ENCODE measurements at places on chromosomes 7 and 10.

DNA sequence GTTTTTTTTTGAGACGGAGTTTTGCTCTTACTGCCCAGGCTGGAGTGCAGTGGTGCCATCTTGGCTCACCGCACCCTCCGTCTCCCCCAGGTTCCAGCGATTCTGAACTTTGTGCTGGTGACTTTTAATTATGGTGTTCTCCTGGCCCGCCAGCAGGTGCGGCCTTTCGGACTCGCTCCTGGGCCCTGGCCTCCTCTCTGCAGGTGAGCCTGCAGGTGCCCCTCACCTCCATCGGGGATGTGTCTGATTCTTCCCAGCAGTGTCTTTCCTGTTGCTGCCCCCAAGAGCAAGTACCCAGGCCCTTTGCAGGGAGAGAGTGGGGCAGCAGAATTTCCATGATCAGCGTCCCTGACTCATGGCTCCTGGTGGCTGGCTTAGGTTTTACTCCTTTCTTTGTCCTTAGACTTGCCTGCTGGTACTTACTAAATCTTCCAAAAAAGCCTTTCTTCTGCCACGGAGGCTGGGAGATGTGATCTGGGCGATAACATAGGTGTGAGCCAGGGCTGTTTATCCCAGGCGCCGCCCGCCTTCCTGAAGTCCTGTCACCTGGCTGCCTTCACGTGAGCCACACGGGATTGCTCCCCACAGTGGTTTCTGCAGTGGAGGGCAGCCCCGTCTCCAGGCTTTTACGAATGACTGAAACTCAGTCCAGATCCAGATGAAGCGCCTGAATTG, 10.7 kb downstream of the WIPI2 start:
- DNase-seq: no peak

GRCh38 chr10:124728071-124728829, 15.9 kb downstream of the FAM53B start:
- no peak for DNase-seq

DNA sequence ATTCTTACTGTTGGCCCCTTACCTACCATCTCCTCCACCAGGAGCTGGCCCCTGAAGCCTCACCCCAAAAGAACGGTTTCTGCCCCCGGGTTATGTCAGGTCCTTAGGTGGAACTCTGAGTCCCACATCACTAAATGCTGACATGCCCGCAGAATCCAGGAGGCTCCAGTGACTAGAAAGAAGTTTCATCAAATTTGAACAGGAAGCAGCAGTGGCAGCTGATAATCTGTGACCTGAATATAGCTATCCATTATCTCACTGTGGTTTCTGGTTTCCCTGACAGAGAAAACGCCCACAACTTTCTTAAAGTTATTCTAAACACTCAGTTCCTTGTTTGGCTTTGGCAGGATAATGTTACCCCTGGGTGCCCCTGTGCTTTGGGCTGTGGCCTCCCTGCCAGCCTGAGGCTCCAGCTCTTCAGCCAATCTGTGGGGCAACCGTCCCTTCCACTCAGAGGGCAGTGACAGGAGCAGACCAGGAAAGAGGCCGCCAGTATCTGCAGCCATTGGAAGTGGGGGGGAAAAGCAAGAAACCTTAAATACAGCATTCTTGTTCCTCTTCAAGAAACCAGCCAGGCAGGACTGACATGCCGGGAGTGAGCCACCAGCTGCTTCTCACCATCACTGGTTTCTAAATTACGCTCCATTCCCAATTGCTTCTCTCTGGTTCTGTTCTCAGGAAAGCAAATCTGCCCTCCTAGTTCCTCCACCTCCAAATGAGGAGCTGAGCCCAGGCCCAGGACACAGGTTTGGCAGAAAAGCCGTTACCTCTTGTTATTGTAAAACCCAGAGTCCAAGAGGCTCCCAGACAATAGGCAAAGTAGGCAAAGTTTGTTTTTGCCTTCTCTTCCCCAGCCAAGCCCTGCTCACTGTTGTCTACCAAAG, 41.2 kb upstream of the VCL start:
- DNase-seq: peak; percentile 39

- DNase-seq: no peak
Measured at GRCh38 chr7:14714161-14714728, 188.3 kb downstream of the DGKB start.

- peak; percentile 31 for DNase-seq
Measured at GRCh38 chr10:11086177-11086840, 68.6 kb downstream of the CELF2 start.

- peak; percentile 80 for DNase-seq
Measured at GRCh38 chr10:91006001-91006751, 85.3 kb upstream of the ANKRD1 start.

GRCh38 chr10:23452033-23452655, 13.3 kb downstream of the OTUD1 start:
- no peak for DNase-seq

- DNase-seq: no peak
Measured at GRCh38 chr10:15805395-15806058, 54.8 kb downstream of the MINDY3 start.

DNA sequence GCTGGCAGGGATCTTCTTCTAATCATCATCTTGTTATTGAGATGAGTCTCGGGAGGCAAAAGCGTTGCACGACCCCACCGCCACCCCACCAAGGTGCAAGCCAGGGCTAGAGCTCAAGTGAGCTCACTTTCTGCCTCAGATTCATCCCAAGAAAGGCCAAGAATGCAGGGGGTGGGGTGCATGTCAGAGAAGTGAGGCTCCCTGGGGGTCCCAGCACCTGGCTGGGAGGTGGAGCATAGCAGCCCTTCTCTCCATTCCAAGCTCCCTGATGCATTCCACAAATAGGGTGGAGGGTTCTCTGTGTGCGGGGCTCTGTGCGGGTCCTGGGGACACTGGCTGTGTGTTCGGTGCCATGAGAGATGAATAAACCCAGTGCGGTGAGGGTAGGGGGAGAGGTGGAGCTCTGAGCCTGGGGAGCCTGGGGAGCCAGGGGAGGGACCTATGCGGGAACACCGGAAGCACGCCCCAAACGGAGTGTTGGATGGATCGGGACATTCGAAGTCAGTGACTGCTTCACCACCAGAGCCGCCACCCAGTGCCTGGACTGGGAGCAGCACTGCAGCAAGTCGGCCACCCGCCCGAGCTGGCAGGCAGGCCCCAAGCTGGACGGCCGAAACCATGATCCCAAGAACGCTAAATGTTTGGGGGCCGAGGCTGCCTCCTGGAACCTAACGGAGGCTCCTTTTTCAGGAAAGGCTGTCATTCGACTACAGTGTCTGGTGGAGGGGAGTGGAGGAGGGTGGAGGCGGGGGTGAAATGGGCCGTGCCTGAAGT, 17.9 kb upstream of the HMX3 start:
- DNase-seq: no peak

GRCh38 chr7:70587739-70588138, 544.2 kb upstream of the GALNT17 start:
- no peak for DNase-seq

DNA sequence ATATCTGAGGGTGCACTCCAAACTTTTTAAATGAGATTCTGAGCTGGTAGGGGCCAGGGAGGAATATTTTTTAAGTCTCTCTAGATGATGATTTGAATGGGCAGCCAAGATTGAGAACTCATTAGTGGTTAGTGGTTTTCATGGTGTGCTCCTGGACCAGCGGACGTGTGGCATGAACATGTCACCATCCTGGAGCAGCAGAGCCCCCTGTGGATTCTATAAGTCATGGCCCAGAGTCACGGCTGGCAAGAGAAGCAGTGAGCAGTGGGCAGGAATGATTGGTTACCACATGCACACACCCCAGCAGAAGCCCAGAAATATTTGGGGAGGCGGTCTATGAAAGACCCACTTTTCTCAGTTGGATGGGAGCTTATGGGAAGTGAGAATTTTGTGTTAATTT, 21.2 kb upstream of the UCN3 start:
- DNase-seq: no peak

GRCh38 chr10:48759113-48759901, 74.6 kb downstream of the WDFY4 start:
- no peak for DNase-seq

- peak; percentile 32 for DNase-seq
Measured at GRCh38 chr7:20399521-20399920, 68.8 kb downstream of the ITGB8 start.

DNA sequence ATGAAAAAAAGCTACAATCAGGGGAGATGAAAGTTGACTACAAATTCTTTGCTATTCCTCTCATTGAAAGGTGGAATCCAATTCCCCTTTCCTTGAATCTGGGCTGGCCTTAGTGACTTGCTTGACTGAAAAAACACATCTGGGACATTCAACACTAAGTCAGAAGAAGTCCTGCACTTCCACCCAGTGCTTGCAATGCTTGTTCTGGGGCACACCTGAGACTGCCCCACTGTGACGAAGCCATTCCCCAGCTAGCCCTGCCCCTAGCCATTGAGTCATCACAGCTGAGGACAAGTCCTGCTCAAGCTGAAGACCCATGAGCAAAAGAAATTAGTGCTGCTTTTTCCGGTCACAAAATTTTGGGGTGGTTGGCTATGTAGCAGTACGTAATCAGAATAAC, 19.2 kb upstream of the GRID1 start:
- DNase-seq: no peak

DNA sequence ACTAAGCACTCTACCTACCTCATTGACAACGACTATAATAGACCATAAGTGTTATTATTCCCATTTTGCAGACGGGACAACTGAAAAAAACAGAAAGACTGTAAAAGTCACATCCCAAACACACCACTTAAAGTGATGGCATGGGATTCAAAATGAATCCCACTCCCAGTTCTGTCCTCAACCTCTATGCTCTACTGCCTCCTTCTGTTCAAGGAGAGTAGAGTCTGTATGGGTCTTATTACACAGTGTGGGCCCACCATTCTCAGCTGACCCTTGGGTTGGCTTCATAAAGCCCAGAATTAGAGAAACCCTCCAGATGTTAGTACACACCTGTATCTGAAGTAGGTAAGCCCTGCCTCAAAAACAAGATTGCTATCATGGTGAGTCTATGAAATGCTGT, 102.2 kb downstream of the GRM8 start:
- DNase-seq: no peak

GRCh38 chr10:78474743-78475142, 441.1 kb downstream of the RPS24 start:
- no peak for DNase-seq

GRCh38 chr10:132706701-132707100, 79.2 kb downstream of the NKX6-2 start:
- no peak for DNase-seq

DNA sequence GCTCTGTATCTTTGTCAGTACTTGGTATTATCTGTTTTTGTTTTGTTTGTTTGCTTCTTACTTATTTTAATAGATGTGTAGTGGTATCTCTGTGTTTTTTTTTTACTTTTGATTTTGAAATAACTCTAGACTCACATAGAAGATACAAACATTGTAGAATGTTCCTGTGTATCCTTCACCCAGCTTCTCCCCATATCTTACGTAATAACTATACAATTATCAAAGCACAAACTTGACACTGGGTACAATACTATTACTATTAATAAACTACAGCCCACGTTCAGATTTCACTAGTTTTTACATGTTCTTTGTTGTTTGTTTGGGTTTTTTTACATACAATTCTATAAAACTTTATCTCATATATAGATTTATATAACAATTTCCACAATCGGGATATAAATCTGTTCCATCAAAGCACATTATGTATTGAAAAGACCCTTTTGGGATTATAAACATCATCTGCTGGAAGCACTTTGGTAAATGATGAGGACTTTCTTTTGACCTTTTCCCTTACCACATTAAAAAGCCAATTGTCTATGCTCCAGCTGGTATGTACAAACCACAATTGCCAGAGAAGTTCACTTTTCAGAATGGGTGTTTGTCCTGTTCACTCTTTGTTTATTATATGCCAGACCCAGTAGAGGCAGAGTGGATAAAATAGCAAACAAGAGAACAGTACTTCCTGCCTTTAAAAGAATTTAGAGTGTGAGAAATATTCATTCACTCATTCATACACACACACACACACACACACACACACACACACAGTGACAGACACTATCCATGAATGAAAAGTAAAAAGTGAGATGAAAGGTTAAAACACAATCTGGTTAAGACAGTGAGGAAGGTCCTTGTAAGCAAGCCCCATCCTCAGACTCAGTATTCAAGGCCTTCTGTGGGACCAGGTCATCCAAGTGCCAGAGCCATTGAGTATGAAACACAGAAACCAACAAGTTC, 113.0 kb downstream of the SGMS1 start:
- no peak for DNase-seq

GRCh38 chr10:122234416-122234815, 36.7 kb upstream of the BTBD16 start:
- no peak for DNase-seq

GRCh38 chr7:42414028-42414427, 177.0 kb upstream of the GLI3 start:
- no peak for DNase-seq

DNA sequence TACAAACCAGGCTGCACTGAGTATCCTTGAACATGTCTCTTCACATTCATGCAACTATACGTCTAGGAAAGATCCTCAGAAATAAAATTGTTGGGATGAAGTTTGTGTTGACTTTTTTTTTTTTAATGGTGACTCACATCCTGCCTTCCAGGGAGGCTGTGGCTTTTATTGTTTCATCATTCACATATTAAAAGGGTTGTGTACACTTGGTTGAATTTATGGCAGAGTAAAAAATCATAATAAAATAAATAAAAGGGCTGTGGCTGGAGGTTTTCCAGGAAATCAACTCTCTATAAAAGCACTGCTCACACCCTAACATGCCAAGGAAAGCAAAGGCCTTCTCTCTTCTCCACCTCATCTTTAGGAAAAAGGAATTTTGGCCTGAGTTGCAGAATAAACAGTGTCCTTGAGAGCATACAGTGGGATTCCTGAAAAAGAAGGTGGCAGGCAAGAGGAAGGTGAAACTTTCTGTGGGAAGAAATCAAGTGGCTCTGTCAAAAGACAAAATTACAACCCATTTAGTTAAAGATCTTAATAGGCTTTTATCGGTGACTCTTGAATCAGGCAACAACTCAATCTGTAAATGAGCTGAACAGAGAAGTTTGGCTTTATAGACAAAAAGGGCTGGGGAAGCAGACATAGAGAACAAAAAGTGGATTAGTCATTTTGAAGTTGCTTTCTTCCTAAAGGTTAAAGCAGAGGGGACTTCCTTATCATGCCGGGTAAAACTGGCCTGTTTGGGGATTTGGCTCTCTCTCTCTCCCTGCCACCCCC, 41.6 kb upstream of the FHIP2A start:
- peak; percentile 94 for DNase-seq

GRCh38 chr7:33815336-33815735, 90.0 kb upstream of the BMPER start:
- no peak for DNase-seq

- no peak for DNase-seq
Measured at GRCh38 chr7:93060865-93061264, 56.9 kb downstream of the SAMD9 start.

GRCh38 chr10:97640868-97641811, 669 bp downstream of the PI4K2A start:
- DNase-seq: peak; percentile 80

DNA sequence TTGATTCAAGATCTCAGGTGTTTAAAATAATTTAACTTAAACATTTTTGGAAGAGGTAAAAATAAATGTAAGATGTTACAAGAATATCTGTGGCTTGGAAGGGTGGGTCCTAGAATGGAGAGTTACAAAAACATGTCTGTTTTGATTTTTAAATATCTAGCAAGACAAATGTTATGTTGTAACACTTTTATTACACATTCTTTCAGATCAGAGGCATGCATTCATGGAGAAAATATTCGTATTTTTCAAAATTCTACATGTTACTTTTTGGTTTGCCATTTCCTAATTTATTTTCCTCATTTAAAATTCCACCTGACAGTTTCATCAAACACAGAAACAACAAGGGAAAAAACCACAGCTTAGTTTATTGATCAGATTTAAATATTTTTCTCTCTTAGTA, 10.0 kb downstream of the WBP1L start:
- peak; percentile 64 for DNase-seq

- no peak for DNase-seq
Measured at GRCh38 chr7:19381321-19381720, 236.1 kb upstream of the FERD3L start.

Measured in fibroblast of the aortic adventitia (primary cell).